GM13976 (cell line): ENCODE measurements at places on chromosomes 2 and 18.

DNA sequence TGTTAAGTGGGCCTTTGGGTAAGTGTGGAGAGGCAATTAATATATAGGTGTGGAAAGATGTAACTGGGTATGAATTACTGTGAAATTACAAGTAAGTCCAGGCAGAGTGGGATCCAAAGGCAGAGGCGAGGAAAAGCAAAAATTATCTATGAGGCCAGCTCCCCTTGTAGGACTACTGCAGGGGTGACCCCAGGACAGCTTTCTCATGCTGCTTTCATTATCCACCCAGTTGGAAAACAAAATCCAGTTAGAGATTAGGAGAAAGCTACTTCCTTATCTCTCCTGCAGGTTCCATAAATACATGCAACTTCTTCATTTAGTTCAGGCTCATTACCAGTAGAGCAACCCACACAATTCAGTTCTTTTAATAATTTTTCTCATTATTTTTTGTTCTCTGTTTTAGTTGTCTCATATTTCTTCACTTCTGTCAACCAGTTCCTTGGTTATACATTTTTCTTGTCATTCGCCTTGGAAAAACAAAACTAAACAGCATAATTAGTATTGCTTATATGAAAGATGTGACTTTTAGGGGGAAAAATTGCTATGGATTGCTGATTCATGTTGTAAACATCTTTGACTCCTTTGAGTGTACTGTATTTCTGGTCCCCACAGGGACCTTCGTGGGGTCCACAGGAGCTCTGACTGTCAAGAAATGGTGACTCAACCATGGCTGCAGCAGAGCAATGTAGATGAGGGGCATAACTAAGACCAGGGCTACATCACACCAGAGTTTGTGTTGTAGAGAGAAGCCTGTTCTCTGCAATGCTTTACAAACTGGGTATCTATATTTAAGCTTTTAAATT lies 110.4 kb upstream of the PARD3B start:
- DNase-seq = no peak

DNA sequence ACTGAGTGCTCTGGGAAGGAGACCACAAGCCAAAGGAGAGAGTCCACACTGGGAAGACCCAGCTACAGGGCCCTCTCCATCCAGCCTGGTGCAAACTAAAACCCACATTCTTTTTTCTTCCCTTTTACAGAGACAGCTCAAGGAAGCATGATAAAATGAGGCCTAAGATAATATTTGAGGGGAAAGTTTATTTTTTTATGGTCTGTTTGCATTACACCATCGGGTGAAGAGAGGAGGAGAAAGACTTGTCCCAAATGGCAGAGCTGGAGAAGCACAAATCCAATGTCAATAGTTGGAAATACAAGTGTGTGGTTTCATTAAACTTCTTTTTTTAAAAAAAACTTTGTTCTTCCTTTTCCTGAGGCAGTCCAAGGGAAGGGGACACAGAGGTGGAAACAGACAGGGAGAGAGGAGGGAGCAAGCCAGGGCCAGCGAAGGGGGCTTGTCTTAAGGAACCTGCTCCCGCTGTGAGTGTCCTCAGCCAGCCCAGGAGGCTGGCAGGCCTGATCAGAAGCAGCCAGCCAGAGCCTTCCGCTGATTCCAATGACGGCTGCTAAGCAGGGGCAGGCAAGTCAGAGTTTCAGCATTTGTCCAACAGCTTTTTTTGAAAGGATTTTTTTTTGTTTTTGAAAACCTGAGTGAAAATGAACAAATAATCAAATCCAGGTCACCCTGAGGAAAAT lies 203.8 kb upstream of the SIX2 start:
- DNase-seq = no peak

DNA sequence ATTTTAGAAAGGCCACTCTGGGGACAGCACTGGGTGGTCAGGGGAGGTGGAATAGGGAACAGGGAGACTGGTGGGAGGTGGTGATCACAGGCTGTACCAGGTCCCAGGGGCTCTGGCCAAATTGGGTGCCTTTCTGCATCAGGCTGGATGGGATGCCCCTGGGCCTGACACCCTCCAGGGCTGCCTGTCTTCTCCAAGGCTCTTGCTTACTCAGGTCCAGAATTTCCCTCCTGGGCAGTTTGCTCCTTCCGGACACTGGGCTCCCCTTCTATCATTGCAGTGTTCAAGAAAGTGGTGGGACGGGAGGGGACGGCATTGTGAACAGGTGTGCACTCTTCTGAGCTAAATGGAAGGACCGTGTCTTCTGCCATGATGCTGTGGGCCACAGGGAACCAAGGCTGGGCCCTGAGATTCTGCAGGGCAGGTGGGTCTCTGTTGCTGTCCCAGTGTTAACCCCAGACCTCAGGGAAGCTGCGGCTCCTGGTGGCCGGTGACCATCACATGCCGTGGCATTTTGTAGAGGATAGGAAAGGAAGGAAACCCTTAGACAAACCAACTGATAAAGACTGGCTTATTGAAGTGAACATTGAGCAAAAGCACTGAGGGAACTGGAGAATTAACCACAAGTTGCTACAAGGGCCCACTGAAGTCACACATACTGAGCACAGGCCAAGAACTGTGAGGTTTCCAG lies 93.7 kb upstream of the HS6ST1 start:
- DNase-seq = no peak

DNA sequence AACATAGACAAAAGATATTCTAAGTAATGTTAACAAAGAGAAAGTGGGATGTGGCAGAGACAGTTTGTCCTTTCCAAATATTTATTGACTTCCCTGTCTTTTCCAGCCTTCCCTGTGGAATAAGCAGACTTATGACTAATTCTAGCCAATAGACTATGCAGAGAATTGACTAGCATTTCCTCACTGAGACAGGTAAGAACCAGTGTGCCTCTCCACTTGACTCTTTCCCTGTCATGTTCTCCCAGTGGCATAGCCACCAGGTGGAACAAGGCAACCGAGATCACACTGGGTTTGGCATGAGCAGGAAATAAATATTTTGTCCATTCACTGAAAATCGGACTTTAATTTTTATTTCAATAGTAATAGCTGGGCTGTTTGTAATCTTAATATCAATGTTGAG lies 168.1 kb upstream of the CTAGE1 start:
- no peak for DNase-seq

DNA sequence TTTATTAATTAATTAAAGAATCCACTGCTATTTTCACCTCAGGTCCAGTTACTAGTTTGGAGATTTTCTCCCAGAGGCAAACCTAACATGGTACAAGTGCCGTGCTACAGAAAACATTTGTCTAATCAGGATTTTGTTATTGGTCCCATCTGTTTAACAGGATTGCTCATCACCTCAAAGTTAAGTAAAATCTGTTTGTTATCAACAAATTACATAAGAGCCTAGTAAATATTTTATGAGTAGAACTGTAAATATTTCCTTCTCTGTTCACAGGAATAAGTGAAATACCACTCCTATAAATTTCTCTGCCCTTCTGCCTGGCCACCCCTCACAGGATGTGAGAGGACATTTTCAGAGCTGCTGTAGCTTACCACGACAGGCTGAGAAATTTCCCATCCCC lies 200.2 kb downstream of the RAD51AP2 start:
- no peak for DNase-seq

DNA sequence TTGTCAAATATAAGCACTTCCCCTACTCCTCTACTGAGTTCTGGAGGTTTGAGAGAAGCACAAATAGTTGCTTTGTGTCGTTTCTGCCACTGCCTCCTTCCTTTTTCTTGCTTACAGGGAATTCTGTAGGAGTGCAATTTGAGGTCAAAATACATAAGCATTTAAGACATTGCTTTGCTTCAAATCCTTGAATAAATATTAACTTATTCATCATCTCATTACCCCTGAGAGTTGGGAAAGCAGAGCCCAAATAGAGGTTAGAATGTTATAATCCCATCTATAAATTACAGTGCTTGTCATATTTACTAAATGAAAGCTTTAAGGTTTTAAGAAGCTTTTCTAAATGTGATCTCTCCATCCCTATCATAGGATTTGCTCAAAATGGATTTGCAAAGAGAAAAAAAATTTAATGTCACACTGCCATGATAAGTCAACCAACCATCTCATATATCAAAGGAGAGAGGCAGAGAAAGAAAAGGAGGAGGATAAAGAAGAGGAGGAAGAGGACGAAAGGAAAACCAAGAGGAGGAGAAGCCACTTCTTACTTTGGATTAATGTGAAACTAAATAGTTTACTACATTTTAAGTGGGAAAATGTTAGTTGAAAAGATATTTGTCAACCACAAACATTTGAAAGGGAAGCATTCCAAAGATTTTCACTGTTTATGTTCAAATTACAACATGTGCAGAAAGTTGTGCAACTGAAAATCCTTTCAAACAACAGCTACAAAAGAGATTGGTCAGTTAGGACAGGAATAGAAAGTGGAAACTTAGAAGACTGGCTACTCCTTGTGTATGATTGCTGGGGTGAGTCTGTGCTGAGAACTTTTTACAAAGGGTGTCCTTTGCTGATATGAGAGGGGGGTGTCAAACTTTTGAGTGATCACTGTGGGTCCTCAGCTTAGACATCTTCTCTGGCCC lies 277.3 kb upstream of the FN1 start:
- no peak for DNase-seq

DNA sequence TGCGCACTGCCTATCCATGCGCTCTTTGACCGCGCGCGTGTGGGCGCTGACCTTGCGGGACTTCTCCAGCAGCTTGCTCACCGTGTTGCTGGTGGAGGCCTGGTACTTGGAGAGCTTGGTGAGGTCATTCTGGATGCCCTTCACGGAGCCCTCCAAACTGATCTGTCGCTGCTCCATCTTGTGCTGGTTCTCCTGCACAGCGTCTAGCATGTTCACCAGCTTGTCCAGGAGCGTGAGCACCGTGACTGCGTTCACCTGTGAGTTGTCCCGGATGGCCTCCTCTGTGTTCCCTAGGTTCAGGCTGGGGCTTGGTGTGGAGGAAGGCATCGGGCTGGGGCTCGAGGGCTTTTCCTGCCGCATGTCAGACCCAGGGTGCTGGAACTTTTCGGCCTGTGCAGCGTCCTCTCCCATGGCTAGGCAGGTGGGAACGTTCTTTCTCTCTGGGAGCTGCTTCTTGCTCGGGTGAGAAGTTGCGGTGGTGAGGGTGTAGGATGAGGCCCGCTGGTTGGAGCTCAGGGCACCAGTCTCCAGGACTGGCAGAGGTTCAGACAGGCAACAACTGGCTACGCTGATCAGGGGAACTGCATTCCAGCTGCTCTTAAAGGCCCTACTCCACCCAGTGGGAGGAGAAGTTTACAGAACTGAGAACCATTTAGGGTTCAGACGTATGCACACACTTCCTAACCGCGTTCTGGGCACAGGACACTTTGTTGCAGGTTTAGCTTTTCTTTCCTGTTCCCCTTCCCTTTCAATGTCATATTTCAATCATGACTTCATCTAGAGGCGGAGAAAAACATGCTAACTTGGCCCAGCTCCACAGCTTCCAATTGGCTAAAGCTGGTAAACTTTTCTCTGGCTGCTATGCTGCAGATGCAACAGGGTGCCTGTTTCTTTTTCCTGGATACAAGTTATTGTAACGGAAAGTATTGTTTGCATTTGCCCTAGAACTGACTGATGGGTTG lies at the start of gene CAVIN2:
Gene CAVIN2, minus strand, starts transcription at position 574 of the 962 bp plus-strand sequence. Its CDS starts 163 bp downstream, at position 411.
- no peak for DNase-seq

DNA sequence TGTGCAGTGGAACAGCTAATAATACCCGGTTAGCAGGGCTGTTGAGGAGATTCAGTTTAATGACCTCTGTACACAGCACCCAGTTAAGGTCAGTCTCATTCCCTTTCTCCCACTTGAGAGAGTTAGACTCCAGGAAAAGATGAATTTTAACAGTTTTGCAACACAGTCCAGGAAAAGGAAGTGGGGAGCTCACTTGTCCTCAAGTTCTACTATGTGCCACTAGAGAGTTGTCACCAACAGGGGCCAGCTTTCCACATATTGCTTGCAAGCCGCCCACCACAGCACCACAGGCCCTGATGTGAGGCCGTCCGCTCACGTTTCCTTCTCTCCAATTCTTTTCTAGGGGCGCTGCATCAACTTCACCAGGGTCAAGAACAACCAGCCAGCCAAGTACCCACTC lies 142.1 kb downstream of the GFPT1 start:
- DNase-seq = no peak

- no peak for DNase-seq
These were observed 191.4 kb upstream of the BOD1L2 start for GRCh38 chr18:56955490-56955889.

- no peak for DNase-seq
These were observed 249.3 kb downstream of the LRATD1 start for GRCh38 chr2:14881651-14882327.

- DNase-seq = no peak
These were observed 44.1 kb downstream of the FMNL2 start for GRCh38 chr2:152379089-152379488.

- no peak for DNase-seq
These were observed 510.1 kb upstream of the SLC8A1 start for GRCh38 chr2:40962026-40962425.

DNA sequence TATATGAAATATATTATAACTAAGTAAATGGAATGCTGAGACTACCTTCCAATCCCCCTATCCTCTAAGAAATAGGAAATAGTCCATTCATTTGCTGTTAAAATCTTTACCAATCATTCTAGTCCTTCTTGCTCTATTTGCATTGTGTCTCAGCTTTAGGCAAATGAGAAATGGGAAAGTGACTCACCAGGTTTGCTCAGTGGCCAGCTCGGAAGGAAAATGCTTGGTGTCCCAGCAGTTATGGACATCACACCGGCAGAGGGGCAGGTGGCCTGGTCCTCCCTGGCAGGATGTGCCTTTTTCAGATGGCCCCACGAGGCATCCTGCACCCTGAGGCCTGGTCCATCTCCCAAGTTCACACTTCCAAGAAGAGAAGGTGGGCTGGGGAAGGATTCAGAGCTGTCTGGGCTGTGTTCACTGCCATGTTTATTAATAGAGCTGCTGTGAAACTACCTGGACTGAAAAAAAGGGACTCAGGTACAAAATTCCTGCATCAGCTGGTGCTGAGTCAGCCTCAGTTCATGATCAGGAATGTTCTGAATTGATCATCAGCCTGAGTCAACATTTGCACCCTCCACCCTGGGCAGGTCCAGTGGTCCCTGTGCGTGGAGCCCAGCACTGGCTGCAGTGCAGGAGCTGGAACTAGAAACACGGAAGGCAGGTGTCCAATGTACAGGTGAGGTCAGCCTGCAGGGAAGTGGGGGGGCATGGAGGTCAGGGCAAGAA lies 60.1 kb upstream of the ARL4C start:
- no peak for DNase-seq

DNA sequence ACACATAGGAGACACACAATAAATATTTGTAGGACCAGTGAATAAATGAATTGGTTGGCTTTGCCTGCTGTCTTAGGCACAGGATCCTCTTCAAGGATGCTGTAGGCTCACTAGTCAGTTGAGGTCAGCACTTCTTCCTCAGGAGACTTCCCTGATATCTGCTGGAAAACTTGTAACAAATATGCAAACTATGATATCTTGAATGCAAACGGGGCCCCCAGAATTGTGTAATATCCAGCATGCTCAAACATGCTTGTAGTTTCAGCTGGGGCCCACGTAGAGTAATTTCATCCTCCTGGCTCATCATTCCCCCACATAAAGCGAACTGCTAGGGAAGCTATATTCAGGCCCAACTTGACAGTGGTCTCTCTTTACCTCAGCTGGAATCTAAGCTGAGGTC lies 43.6 kb downstream of the POLE4 start:
- no peak for DNase-seq

- DNase-seq = no peak
These were observed 557.1 kb upstream of the MEX3C start for GRCh38 chr18:51754566-51754965.

GRCh38 chr2:15756011-15756550 lies 164.4 kb downstream of the DDX1 start:
- no peak for DNase-seq

GRCh38 chr2:148684507-148684906 lies 40.0 kb downstream of the EPC2 start:
- no peak for DNase-seq

- no peak for DNase-seq
These were observed 351.5 kb downstream of the NR4A2 start for GRCh38 chr2:155980941-155981560.
